Epithelial cell of prostate (primary cell): ENCODE measurements at places on chromosomes 2 and 18.

- no peak for DNase-seq
These were observed 556.0 kb upstream of the MEX3C start for GRCh38 chr18:51753365-51754057.

GRCh38 chr2:140205093-140205492, 1424.9 kb upstream of the NXPH2 start:
- DNase-seq: no peak

DNA sequence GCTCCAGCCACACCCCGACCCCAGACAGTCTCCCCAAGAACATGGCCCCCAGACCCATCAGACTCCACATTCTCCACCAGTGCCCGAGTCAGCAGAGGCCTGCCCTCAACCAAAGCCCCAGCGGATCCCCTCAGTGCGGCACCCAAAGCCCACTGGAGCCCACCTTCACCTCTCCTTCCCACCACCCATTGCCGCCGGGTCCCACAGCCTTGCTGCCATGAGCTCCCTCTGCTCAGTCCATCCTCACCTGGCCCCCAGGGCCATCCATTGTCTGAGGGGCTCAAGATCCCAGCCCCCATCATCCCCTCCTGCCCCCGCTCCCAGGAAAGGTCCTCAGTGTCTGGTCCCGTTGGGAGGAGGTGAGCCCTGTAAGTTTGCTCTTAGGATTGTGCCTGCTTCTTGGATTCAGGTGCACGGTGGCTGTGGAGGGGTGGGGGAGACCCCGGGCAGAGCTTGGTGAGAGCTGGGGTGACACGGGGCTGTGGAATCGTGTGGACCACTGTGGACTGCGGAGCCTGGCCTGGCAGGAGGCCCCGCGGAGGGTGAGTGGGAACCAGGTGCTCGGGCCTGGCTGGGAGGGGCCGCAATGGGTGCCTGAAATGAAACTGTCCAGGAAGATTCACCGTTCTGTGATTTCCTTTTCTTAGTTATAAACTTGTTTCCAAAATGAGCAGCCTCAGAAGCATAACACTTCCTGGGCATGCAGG, 32.7 kb upstream of the GPC1 start:
- DNase-seq: no peak

DNA sequence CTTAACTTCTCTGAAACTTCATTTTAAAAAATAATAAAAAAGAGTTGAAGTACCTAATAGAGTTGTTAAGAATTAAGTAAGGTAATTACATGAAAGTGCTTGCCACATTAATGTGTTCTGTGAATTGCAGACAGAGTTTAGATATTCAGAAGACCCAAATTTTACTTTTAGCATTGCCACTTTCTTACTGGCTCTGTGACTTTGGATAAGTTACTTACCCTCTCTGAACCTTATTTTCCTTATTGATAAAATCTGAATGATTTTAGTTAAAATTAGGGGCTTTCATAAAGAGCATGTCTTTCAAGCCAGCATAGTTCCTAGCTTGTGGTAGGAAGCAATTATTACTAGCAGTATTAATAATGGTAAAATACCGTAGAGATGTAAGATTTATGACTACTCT, 101.2 kb upstream of the CREB1 start:
- DNase-seq: no peak

DNA sequence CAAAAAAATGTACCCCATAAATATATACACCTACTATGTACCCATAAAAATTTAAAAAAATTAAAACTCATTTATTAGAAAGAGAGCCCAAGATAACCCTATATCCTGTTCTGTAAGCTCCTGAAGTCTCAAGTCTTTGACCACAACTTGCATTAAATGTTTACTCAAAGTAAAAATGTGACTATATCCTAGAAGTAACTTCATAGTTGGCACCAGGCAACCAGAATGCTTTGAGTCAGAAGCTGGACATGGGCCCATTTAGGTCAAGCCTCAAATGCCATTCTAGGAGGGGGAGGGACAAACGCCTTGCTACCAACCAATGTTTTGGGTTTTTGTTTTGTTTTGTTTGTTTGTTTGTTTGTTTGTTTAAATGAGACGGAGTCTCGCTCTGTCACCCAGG, 9.3 kb upstream of the TBC1D8 start:
- no peak for DNase-seq
